MCF 10A (cell line): ENCODE measurements at places on chromosomes 1 and 21. TPM values are rescaled to one million over a fixed set of nuclear protein-coding genes. Genes with fewer than 3 reads are reported as not detected.
A peak's percentile ranks its signal among the peaks of the same experiment; 100 is the strongest.

- H3K36me3 ChIP-seq, result peaks cover 17% of the 10 kb centered on the region
- H3K4me3 ChIP-seq, result peak overlapping the region; percentile 22
- H3K27me3 ChIP-seq, result no peaks in the 10 kb centered on the region
These were observed 35.6 kb upstream of the WASF2 start for GRCh38 chr1:27525296-27526272.

The URB1 gene
- 32.3 and 43.5 TPM in 2 replicates for total RNA-seq

The UTP25 gene
- 20.4 and 23.8 TPM in 2 replicates for total RNA-seq

- H3K4me1 ChIP-seq, result no peaks in the 10 kb centered on the region
- H3K27me3 ChIP-seq, result no peaks in the 10 kb centered on the region
- DNase-seq, result no peak
- no peak overlapping the region for H3K4me3 ChIP-seq
- H3K36me3 ChIP-seq, result peaks cover 18% of the 10 kb centered on the region
These were observed 299.9 kb downstream of the TM2D1 start for GRCh38 chr1:61425040-61425439.

DNA sequence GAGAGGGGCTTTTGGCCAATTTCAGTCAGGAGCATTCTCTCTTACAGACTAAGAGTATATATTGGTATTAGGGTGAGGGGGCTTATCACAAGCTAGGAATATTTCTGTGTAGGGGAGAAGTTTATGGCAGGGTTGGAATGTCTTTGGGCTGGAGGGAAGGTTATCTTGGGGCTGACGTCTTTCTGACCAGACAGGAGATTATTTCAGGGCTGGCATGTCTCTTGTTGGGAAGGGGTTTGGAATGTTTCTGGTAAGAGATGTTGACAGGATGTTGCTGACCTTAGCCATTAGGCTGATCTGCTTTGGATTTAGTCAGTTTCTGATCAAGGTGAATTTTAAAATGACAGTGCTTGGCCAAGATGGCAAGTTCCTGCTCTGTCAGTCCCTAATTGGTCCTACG is 17.8 kb upstream of the HSD3B1 start:
- no peaks in the 10 kb centered on the region for H3K4me1 ChIP-seq
- no peak overlapping the region for H3K4me3 ChIP-seq
- no peak overlapping the region for H3K27ac ChIP-seq
- peaks cover 4% of the 10 kb centered on the region for H3K27me3 ChIP-seq

The BARHL2 gene
- not detected in 2 replicates for total RNA-seq

The KRTAP19-1 gene
- total RNA-seq, result not detected in 2 replicates

DNA sequence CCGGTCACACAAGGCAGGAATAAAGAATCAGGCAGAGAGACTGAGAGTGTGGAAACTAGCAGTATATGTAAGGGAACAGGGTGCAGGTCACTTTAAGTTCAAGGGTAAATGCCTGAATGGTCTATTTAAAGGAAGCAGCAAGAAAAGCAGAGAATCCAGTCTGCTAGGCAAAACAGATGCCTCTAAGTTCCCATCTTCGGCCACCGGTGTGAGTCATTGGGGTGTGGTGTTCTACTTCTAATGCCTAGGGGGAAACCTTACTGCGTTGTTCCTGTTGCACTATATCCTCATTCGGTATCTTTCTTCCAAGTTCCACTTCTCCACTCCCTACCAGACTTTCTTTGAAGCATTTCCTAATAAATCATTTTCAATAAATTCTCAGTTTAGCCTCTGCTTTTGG is 259.9 kb downstream of the HHIPL2 start:
- H3K4me3 ChIP-seq, result peak overlapping the region; percentile 19
- H3K27ac ChIP-seq, result peak overlapping the region; percentile 68
- no peaks in the 10 kb centered on the region for H3K27me3 ChIP-seq

DNA sequence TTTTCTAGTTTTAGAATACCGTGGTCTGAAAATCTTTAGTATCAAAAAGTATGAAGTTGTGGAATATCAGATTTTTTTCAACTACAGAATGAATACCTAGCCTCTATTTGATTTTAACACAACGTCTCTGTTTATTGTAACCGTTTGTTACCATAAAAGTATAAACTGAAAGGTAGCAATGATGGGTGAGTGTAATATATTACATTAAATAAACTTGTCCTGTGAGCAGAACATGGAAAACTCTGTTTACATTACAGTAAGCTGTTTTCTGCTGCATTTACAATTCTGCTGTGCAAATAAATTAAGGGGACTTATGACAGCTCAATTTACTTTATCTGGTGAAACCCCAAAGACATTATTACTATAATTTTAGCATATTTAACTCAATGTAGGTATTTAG is 62.5 kb downstream of the CHRM3 start:
- no peak overlapping the region for H3K4me3 ChIP-seq
- H3K4me1 ChIP-seq, result no peaks in the 10 kb centered on the region
- H3K27ac ChIP-seq, result no peak overlapping the region
- DNase-seq, result no peak
- no peaks in the 10 kb centered on the region for H3K36me3 ChIP-seq

DNA sequence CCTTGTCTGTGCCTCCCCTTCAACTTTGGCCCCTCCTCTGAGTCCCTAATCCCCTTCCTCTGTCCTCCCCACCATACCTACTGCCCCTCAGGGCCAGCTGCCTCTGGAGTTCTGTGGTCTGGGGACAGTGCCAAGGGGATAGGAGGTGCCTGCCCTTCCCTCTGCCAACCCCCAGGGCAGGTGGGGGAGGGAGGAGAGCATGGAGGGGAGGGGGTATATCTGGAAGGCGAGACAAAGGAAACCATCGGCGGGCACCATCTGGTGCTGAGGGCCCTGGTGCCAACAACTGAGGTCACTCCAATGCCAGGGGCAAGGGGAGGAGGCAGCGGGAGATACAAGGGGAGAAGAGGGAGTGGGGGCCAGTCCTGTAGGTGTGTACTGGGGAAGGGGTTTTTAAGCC is 9.6 kb downstream of the RAB25 start:
- no peaks in the 10 kb centered on the region for H3K27me3 ChIP-seq
- no peak overlapping the region for H3K27ac ChIP-seq
- H3K4me1 ChIP-seq, result peaks cover 4% of the 10 kb centered on the region
- no peak for DNase-seq
- no peak overlapping the region for H3K4me3 ChIP-seq

DNA sequence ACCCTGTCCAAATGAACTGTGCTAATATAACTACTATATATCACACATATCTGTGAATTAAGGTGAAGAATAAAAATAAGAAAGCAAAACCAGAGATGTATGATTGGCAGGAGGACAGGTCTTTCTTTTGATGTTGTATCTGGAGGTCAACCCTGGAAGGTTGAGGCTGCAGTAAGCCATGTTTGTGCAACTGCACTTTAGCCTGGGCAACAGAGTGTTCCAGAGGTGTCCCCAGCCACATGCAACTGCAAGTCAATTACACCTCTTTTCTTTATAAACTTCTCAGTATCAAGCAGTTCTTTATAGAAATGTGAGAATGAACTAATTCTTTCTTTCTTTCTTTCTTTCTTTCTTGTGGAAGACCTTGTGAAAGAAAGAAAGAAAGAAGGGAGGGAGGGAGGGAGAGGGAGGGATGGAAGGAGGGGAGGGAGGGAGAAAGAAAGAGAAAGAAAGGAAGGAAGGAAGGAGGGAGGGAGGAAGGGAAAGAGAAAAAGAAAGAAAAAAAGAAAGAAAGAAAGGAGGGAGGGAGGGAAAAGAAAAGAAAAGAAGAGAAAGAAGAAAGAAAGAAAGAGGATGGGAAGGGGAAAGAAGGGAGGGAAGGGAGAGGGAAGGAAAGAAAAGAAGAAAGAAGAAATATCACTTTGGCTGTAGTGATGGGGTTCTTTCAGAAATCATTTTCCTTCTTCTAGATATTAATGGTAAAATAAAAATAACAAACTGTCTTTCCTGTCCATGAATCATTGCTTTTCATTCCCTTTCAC is 54.0 kb upstream of the S1PR1 start:
- H3K36me3 ChIP-seq, result no peaks in the 10 kb centered on the region
- H3K27ac ChIP-seq, result no peak overlapping the region

DNA sequence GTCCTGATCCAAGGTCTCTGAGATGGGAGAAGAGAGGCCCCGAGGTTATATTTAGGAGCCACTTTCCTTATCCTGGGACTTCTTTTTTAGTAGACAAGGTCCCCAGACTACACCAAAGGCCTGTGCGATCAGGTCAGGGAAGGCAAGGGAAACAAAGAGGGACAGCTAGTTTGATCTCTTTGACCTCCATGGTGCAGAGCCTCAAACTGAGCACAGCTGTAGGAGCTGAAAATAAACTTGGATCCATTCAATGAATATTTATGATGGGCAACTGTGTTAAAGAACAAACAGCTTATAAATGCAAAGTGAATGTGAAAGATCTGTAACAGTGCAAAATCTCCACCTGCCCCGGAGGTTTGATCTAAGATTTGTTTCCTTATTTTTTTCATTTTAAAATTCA is 256.6 kb downstream of the DYRK1A start:
- no peak overlapping the region for H3K27ac ChIP-seq
- peaks cover 9% of the 10 kb centered on the region for H3K4me1 ChIP-seq
- no peaks in the 10 kb centered on the region for H3K36me3 ChIP-seq
- no peak overlapping the region for H3K4me3 ChIP-seq
- no peaks in the 10 kb centered on the region for H3K27me3 ChIP-seq

DNA sequence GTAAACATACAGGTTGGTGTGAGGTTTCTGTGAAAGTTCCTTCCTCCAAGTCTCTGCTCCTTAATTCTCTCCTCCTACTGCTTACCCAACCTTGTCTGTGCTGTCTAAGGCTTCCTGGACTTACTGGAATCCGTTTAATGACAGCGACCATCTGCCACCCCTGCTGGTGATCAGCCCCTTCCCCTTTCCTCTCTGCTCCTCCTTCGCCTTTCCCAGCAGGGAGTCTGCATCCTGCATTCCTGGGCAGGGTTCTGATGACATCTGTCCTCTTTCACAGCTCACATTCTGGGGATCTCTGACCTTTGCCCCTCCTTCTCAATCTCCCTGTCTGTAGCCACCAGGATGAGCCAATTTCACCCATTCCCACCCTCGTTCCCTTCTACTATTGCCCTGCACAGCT is 66.5 kb downstream of the KIRREL1 start:
- peaks cover 13% of the 10 kb centered on the region for H3K4me1 ChIP-seq
- H3K27ac ChIP-seq, result peak overlapping the region; percentile 17
- no peak for DNase-seq
- H3K27me3 ChIP-seq, result no peaks in the 10 kb centered on the region
- no peak overlapping the region for H3K4me3 ChIP-seq

GRCh38 chr1:11514366-11514765 is 35.4 kb downstream of the DISP3 start:
- peaks cover 6% of the 10 kb centered on the region for H3K36me3 ChIP-seq
- DNase-seq, result no peak
- H3K4me1 ChIP-seq, result no peaks in the 10 kb centered on the region
- no peak overlapping the region for H3K4me3 ChIP-seq
- H3K27ac ChIP-seq, result no peak overlapping the region
- H3K27me3 ChIP-seq, result no peaks in the 10 kb centered on the region
